GM12878 (cell line): ENCODE measurements at places on chromosomes 2 and 18. TPM values are rescaled to one million over a fixed set of nuclear protein-coding genes. Genes with fewer than 3 reads are reported as not detected.

GRHL1 gene
- total RNA-seq: 0.19 and 0.28 TPM in 2 replicates

GRCh38 chr2:20544153-20544747 lies 97.4 kb downstream of the RHOB start:
- DNase-seq: no peak

RMDN2 gene
- 7.3 and 9.3 TPM in 2 replicates for total RNA-seq

DNA sequence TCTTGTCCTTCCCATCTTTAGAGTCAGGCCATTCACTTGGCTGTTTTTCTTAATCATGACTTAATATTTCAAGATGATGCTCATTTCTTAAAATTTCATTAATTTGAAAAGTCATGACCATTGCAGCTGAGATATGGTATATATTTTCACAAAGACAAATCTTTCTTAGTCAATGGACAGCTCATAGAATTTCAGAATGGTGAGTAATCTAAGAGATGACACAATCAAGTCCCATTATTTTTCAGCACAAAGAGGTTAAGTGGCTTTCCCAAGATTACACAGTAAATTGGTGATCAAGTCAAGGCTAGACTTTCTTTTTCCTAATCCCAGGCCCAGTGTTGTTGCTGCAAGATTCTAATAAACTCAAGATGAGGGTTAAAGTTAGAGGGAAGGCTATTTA lies 34.4 kb upstream of the NT5C1B start:
- no peak for DNase-seq

- DNase-seq: no peak
These were observed 26.3 kb upstream of the CRIM1 start for GRCh38 chr2:36329251-36329650.

CLASP1 gene
- total RNA-seq: 53.4 and 62.4 TPM in 2 replicates

- no peak for DNase-seq
These were observed 61.1 kb downstream of the AGAP1 start for GRCh38 chr2:235554936-235555335.

- DNase-seq: no peak
These were observed 46.9 kb downstream of the UXS1 start for GRCh38 chr2:106147159-106147558.

DNA sequence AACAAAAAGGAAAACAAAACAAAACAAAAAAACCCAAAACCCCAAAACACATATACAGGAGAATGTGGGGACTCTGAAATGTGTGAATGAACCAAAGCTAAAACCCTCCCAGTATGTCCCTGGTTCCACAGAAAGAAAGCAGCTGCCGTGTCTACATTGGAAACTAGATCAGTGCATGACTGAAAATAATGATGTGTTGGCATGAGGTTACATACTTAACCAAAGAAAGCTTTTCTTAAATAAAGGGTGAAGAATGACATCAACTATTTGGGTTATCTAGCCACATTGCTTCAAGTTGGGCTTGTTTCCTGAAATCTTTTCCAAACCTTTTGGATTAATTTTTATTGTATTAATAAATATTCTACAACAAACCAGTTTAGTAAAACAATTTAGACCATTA lies 91.9 kb upstream of the FN1 start:
- DNase-seq: no peak

DSG1 gene
- 2.8 and 3.9 TPM in 2 replicates for total RNA-seq

- no peak for DNase-seq
These were observed 66.5 kb upstream of the THUMPD2 start for GRCh38 chr2:39845460-39846146.

DNA sequence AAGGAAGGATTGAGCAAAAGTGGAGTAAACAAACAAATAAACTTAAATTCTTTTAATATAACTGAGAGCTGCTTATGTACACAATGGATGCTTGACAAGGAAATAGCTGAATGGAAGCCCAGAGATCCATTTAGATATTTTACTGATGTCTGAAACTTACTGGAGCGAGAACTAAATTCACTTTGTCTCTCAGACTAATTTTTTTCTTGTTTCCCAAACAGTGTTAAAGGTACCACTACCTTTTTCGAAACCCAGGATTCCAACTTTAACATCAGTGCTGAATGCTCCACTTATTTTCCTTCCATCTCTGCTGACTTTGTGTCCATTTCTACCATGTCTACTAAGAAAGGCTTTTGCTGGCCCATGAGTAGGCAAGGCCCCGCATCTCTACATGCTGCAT lies 4.0 kb downstream of the EFEMP1 start:
- no peak for DNase-seq

FBXO41 gene
- total RNA-seq: 37.0 and 38.9 TPM in 2 replicates

GRCh38 chr2:120798567-120799247 lies 63.0 kb downstream of the GLI2 start:
- DNase-seq: no peak

DNA sequence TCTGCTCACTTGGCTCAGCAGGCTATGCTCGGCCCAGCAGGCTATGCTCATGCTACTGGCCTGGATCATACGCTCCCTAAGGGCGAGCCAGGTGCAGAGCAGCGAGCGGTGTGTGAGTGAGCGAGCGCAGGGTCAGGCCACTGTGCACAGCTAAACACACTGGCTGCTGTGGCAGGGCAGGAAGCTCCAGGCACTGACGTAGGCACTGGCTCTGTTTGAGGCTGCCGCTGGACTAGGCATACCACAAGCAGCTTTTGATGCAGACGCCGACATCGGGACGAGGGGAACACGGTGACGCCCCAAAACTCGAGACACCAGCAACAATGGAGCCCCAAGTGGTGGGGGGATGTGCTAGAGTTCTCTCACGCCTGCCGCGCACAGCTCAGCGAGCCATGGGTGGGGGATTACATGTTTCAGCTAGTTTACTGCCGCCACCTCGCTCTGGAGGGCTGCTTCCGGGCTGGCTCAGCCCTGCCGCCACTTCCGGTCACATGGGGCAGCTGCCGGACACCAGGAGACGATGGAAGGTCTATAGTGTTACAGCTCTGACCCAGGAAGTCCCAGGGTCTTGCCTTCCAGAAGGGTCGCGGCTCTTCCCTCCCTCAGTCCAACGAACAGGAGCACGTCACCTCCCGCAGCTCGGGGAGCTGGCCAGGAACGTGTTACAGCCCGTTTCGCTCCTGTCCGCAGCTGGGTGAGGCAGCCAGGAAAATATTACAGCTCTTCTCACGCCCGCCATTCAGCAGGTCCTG lies 1176.9 kb upstream of the LRRTM1 start:
- DNase-seq: no peak

PRSS56 gene
- not detected in 2 replicates for total RNA-seq

GRCh38 chr2:133777574-133777960 lies 209.3 kb upstream of the NCKAP5 start:
- no peak for DNase-seq

DNA sequence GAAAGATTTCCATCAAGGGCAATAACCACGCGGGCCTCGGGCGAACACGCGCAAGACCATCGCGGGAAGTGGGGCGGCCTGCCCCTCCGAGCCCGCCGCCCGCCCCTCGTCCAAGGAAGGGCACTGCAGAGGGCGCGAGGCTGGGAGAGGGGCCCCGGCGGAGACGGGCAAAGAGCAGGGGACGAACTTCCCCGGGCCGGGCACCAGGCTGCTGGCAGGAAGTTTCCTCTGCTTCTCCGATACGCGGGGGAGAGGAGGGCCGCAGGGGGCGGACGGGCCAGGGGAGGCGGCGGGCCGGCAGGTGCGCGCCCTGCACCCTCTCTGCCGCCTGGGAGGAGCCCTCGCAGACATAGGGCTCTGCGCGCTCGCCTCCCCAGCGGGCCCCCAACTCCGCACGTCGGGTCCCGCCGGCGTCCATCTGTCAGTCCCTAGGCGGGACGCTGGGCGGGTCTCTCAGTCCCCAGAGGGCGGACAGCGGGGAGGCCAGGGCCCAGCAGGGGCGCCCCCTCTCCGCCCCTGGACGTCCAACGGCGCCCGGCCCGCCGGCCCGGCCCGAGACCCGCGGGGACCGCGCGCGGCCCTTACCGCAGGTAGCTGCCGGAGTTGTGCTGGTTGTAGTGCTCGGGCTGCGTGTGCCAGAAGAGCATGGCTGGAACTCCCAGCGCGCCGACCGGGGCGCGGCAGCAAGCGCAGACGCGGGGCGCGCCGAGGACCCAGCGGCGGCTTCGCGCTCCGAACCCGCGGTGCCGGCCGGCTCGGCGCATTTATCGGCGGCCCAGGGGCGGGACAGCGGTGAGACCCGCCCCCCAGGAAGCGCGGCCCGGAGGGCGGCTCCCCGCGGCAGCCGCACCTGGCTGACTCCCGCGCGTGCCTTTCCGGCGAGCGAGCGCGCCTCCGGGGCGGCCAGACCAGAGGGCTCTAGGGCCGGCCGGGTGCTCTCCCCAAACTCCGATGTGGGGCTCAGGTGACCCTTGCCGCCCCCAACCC lies at the start of gene TFCP2L1:
TFCP2L1 (minus strand) TSS at position 740 of the 987 bp plus-strand sequence; CDS start at position 647, 93 bp downstream.
- DNase-seq: no peak

DNA sequence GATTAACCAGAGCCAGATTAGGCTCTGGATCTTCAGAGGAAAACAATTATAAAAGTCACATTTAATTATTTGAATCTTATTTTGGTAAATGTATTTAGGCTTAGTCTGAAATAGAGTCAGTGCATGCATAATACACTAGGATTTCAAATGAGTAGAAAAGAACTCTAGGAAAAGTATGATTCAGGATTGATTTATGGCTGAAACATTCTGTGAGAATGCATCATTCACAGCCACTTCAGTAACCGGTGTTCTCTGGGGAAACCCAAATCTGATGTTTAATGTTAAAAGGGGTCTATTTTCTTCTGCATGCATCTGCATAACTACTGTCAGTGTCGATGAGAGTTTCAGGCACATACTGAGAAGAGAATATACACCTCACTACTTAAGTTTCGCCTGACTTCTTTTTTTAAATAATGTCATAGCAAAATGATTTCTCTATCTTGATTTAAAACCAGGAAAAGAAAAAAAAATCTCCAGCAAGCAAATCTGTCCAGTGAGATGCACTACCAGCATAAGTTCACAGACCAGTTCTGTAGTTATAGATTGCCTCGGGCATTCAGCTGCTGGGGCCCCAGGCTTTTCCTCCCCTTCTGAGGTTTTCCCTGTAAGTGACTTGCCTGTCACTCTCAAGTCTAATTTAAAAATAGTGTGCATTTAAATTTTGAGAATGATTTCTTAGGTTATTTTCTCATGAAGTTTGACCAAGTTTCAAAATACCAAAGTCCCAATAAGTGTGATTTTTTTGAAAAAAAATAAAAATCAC lies 501.5 kb downstream of the NR4A2 start:
- DNase-seq: no peak

DNA sequence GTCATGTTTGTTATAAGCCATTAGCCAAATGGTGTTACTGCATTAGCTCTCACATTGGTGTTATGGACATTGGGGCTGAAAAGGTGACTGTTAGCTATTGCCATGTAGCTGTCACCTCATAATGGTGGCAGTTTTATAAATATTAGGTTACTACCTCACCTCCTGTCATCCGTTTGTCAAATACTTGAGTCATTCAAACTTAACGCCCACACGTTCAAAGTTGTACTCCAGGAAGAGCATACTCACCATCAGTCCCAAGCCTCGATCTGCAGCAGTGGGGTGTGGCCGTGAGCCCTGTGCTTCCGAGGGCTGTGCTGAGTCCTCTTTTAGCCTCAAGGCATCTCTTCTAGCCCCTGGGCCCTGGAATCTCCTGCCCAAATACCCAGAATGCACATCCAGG lies 87.3 kb downstream of the PDK1 start:
- DNase-seq: no peak

UGT1A5 gene
- total RNA-seq: not detected in 2 replicates

DNA sequence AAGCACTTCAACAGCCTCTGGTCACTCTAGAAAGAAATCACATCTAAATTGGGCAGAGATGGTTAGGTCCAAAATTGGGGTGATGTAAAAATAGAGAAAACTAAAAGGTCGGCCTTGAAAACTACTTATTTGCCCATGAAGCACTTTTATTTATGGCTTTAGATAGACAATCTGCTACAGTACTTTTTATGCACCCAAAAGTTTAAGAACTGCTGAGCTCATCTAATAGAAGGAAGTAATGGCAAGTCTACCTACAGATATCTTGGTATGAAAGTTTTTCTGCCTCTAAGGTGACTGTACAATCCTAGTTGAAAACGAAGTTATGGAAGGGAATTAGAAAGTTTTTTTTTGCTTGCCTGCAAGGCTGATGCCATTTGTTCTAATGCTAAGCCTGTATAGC lies 46.2 kb downstream of the SPHKAP start:
- no peak for DNase-seq

CNGA3 gene
- total RNA-seq: not detected in 2 replicates

- no peak for DNase-seq
These were observed 107.8 kb downstream of the MSH2 start for GRCh38 chr2:47510745-47511144.

TFPI gene
- total RNA-seq: 0.29 and 0.41 TPM in 2 replicates

CNDP1 gene
- not detected in 2 replicates for total RNA-seq

DNA sequence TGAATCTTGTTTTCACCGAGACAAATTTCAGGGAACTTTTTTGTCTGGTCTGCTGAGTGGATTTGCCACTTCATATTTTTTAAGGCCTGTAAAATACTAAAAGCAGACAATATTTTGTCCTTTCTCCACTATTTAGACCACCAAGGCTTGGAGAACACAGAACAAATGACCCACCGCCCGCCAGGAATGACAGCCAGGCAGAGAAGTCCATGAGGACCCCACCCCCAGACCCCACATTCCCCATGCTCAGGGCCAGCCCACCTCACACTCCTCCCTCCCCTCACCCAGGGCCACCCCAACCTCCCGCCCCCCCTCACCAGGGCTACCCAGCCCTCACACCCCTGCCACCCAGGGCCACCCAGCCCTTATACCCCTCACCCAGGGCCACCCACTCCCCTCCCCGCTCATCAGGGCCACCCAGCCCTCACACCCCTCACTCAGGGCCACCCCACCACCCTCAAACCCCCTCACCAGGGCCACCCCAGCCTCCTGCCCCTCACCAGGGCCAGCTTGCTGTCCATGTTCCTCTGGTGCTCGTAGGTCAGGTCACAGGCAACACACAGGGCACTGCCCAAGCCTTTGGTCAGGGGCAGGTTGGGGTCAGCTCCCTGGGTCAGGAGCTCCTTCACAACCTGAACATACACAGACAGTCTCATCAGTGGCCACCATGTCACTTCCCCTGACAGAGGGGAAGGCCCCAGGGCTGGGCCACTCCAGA lies 50.6 kb downstream of the ANKMY1 start:
- DNase-seq: no peak

SH2D6 gene
- 0.43 and 0.59 TPM in 2 replicates for total RNA-seq

- no peak for DNase-seq
These were observed 32.6 kb downstream of the BMP10 start for GRCh38 chr2:68838641-68839040.

DNA sequence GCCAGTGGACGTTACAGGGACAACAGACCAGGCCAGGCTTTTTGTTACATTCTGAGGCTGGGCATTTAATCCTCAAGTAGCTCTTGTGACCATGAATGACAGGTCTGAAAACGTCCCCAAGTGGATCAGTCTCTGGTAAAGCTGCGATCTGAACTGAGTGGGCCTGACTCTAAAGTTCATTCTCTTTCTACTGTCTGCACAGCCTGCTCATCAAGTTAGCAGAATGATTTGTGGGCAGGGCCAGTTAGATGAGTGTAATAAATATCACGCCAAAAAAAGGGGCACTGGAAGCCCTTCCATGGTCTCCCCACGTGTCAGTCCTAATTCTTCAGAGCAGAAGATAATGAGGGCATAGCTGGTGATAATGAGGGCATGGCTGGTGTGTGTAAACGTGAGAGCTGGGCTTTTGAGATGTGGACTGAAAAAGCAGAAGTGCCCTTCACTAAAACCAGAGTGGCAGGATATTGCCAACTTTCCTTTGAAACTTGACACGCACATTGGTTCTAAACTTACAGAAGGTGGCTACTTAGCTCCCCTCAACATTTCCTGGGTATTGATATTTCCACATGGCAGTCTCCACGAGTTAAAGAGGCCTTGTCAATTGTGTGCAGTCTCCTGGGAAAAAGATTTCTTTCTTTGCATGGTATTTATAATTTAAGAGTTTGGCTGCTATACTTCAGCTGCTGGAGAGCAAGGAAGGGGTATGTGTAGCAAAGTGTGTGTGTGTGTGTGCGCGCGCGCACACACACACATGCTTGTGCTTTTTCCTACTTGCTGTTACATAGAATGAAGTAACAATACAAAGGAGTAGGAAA lies 72.7 kb upstream of the LYPD6B start:
- DNase-seq: peak; percentile 51

ERICH2 gene
- total RNA-seq: not detected in 2 replicates
